ENCODE measurements at places on chromosomes 13 and 19.
A peak's percentile ranks its signal among the peaks of the same experiment; 100 is the strongest.

DNA sequence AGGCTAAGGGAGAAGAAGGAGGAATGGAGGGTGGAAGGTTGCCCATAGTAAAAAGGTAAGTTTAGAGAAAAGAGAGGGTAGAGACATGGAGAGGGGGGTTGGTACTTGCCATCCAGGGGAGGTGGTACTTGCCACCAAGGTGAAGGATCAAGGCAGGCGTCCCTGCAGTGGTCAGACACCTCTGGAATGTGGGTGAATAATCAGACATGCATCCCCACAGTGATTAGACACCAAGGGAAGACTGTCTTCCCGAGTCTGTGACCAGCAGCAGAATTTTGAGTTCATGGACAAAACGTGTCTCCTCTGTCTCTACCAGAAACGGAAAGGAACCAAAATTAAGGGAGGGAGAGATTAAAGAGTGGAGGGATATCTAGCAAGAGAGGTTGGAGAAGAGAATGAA, 27.1 kb upstream of the IGFL1 start:
- no peak for DNase-seq

DNA sequence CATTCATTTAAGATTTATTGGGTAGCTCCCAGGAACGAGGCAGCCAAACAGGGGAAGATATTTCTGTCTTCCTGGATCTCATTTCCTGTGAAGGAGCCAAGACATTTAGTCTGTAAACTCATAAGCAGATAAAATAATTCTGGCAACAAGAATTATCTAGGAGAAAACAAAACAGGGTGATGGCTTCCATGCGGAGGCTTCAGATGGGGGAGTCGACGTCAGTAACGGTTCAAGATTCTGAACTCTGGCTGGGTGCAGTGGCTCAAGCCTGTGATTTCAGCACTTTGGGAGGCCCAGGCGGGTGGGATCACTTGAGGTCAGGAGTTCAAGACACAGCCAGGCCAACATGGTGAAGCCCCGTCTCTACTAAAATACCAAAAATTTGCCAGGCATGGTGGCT, 1.3 kb downstream of the GNA15 start:
- no peak for DNase-seq

GRCh38 chr19:18089726-18090125, 3.0 kb upstream of the IL12RB1 start:
- no peak for DNase-seq

DNA sequence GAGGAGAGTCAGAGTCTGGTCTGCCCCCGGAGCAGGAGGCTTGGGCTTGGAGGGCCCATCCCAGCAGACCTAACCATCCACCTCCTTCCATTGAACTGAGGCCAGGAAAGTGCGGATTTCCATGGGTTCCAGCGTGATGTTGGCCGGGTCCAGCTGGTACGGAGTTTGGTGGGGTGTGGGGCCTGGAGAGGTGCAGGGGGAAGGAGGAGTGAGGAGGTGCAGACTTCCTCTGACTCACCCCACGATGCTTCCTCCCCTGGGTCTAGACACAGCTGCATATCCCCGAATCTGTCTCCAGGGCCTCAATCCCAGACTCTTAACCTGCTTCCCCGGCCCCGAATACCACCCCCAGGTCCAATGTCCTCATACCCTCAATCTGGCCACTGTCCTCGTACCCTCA, 20.0 kb downstream of the MAN2B1 start:
- DNase-seq: no peak

GRCh38 chr13:39208636-39209035, 170.4 kb downstream of the NHLRC3 start:
- no peak for DNase-seq

DNA sequence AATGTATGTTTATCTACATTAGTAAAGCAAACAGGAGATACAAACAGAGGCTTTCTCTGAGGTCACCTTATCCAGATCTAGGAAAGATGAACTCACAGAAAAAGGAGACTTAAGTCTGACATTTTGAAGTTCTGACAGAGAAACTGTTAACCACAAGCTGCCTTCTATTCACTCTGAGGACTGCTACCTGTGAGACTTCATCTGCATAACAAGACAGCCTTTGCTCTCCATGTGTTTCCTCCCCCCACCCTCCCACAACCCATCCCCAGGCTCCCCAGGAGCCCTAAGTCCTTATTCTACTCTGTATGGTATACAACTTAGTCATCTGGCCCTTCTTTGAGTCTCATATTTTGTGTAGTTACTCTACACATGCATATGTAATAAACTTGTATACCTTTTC, 699.0 kb downstream of the FGF9 start:
- DNase-seq: no peak

DNA sequence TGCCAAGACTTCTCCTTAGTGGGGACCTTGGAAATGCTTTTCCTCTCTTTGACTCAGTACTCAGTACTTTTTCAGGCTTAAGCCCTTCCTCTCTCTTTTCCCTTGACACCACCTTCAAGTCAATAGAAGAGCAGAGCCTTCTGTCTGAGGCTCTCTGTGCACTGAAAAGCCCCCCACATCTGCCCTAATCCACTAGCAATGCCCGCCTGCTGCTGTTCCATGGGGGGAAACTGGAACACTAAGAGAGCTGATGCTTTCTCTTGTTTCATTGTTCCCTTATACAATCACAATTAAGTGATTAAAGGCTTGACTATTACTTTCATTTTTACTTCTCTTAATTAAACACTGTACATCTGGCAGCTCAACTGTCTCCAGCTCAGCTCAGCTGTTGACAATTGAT, 254.5 kb downstream of the SLITRK6 start:
- no peak for DNase-seq

DNA sequence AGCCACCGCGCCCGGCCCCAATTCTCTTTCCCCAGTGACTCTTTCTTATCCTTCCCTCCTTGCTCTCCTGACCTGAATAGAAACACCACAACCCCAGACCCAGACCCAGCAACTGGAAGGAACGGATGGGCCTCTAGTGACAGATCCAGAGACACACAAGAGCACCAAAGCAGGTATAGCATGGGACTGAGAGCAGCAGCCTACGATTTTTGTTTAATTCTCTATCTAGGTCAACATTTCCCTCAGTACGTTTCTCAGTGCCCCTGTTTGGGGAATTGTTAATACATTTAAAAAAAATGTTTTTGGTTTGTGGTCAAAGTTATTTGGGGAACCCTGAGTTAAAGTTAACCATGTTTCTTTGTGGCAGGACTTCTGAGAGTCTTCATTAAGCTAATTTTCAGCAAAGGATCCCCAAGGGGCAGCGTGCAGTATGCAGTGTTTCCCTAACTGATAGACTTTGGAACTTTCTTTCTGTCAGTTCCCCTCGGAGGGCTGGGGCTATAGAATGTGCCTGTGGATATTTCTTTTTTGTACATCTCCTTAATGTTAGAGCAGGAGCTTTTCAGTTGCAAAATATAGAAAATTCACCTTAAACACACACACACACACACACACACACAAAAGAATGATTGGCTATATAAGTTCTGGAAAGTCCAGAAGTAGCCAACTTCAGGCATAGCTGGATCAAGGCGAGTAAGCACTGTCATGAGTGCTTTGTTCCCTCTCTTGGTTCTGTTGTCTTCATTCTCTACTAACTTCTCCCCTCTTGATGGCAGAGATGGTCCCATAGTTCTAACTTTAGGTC, 6.3 kb downstream of the FXYD5 start:
- DNase-seq: no peak

GRCh38 chr13:23848019-23848418, 41.2 kb downstream of the MIPEP start:
- DNase-seq: no peak

DNA sequence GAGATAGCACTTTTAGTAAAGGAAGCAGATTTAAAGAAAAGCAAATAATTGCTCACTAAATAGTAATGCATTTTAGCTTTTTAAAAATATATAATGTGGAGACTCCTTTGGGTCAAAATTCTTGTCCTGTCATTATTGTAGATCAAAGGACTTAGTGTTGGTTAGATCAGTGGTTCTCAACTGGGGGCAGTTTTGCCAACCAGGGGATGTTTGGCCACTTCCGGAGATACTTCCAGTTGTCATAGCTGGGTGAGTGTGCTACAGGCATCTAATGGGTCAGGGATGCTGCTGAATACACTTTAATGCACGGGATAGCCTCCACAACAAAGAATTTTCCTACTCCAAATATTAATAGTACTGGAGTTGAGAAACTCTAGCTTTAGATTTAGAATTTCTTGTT, 126.8 kb downstream of the LMO7 start:
- DNase-seq: no peak

GRCh38 chr13:70613295-70613694, 505.0 kb upstream of the KLHL1 start:
- DNase-seq: no peak

- DNase-seq: peak; percentile 76
These were observed 1.5 kb downstream of the ZNF787 start for GRCh38 chr19:56119582-56119978.

DNA sequence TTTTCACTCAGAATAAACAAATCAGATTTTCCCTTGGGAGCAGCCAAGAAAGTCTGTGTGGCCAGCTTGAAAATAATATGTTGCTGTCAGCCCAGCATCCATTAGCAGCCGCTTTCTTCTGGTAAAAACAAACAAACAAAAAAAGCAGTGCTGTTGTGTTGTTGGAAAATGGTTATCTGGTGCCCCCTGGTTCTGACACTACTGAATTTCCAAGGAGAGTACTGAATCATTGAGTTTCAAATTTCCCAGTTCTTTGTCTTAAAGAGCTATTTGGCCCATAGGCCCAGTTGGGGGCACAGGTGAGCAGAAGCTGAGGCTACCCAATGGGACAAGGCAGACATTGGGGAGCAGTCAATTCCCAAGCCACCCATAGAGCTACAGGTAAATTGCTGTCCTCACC, 995.9 kb downstream of the UQCRFS1 start:
- DNase-seq: peak; percentile 47

GRCh38 chr13:45143346-45143751, 23.0 kb downstream of the GTF2F2 start:
- peak; percentile 71 for DNase-seq

- DNase-seq: no peak
These were observed 23.5 kb downstream of the FAM187B start for GRCh38 chr19:35204799-35205732.

GRCh38 chr13:44046428-44046827, 166.7 kb downstream of the LACC1 start:
- DNase-seq: no peak

DNA sequence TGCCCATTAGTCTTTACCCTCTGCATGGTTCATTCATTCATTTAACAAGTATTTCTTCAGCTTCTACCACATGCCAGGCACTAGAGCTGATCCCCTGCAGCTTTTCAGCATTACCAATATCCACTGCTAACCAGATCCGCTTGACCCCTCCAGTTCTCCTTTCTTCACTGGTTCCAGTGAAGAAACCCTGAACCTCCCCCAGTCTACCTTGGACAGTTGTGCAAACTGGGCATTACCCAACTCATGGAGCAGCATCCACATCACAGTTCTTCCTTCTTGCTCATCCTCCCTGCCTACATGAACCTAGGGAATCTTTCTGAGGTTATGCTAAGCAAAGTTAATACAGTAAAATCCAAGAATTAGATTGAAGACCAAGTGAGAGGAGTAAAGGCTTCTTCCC, 78.7 kb upstream of the SERP2 start:
- DNase-seq: no peak

DNA sequence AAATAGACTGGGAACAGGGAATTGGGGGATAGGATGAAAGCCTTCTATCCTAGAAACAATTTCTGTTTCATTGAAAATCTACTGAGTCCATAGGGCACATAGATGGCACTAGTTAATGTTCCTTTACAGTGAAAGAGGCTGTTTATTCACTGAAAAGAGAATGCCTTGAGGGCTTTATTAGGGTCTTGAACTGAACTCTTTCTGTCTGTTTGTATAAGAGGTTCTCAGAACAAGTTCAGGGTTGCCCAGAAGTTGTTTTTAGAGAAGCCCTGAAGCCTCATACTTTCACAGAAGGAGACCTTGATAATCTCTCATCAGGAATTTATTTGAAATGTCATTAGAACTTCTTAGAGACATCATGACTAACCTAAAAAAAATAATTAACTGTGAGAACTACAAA, 43.9 kb downstream of the ENOX1 start:
- no peak for DNase-seq

DNA sequence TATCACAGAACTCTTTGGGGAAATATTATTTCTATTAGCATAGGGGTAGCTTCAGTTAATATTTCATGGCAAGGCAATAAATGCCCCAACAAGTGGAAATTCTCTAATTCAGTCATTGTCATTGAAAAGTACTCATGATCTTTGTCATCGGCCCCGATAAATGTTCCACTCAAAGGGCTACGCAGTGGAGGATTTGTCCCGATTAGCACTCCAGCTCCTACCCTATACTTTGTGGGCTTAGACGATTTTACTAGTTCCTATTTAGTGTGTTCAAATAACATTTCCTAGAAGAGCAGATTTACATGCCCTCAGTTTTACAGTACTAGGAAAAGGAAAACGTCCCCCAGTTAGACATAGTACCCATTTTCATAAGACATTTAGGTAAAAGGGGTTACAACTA, 38.0 kb upstream of the ATP12A start:
- no peak for DNase-seq

GRCh38 chr13:51827254-51827653, 17.7 kb downstream of the TMEM272 start:
- DNase-seq: no peak

DNA sequence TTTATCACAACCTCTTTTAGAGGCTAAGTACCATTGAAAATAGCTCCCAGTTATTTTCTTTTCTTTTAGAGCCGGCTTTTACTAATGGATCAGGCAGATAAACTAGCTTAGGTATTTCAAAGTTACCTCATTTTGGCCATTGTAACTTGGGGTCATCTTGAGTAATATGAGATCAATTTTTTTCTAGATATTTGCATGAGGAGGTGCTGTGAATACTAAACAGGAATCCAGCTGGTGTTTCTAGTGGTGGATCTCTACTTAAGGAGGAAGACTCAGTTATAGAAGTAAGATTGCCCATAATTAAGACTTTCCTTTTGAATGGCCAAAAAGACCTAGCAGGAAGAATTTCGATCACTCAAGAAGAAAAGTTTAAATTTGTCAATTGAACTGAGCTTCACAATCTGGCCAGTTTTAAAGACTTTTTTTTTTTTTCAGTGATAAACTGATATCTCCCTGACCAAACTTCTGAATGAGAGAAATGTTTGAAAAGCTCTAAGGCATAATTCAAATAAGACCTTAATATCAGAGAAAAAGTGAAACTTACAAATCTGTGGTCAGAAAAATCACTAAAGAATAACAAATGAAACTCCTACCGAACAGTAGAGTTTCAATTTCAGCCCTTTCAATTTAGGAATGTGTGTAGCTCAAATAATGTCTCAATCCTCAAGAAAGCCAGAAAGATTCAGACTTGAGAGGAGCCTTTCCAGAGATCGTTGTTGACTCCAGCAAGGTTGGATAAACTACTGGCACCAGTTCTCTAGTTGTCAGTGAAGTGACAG, 11.6 kb upstream of the NAA16 start:
- no peak for DNase-seq

GRCh38 chr19:39017026-39017425, 15.3 kb downstream of the FBXO27 start:
- no peak for DNase-seq

- no peak for DNase-seq
These were observed 6.5 kb upstream of the CDC16 start for GRCh38 chr13:114228176-114228575.

DNA sequence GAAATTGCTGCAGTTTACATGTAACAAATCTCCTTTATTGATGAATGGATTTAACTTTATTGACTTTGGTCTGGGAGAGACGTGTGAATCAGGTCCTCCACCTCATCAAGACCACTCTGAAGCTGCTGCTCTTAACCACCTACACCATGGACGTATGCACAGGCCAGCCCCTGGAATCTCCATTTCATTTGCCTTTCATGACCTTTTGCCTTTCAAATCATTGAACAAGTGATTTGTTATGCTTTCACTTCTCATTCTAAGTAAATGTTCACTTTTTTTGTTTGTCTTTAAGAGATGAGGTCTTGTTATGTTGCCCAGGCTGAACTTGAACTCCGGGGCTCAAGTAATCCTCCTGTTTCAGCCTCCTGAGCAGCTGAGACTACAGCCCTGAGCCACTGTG, 240.0 kb upstream of the SERP2 start:
- no peak for DNase-seq
